Activated T-helper 1 cell treated with anti-CD3 and anti-CD28 coated beads, Interleukin-2, amount 50 U/mL, for 16 hours (primary cell): ENCODE measurements at places on chromosomes 6 and 20.

DNA sequence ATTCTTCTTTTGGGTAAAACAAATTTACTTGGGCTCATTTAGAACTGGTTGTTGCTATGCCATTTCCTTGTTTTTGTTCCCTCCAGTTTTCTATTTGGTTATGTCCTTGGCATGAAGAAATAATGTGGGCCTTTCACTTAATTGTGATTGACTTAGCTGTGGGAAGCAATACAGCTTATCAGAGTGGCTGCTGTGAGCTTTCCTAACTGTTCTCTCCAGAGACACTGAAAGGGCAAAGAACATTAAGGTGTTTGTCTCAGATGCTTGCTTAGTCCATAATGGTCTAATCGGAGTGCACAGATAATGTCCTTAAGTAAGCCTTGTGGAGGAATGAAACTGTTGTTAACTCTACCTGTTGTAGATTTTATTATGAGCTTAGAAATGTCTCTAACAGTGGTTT, 56.6 kb downstream of the SH3BGRL2 start:
- DNase-seq: no peak

DNA sequence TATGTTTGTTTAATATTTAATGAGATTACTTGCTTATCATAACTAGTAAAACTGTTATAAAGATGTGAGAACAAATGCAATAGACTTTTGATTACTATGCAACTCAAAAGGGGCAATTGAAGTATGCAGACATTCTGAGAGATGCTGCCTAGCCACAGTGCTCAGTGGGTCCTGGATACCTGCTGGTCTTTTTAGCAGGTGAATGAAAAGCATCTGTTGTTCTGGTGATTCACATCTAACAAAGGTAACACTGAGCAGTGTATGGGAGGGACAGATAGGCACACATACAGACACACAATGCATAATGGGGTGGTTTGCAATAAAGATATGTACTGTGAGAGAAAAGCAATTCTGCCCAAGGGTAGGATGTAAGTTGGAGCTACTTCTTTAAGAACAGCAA, 46.9 kb downstream of the OGFRL1 start:
- DNase-seq: no peak

DNA sequence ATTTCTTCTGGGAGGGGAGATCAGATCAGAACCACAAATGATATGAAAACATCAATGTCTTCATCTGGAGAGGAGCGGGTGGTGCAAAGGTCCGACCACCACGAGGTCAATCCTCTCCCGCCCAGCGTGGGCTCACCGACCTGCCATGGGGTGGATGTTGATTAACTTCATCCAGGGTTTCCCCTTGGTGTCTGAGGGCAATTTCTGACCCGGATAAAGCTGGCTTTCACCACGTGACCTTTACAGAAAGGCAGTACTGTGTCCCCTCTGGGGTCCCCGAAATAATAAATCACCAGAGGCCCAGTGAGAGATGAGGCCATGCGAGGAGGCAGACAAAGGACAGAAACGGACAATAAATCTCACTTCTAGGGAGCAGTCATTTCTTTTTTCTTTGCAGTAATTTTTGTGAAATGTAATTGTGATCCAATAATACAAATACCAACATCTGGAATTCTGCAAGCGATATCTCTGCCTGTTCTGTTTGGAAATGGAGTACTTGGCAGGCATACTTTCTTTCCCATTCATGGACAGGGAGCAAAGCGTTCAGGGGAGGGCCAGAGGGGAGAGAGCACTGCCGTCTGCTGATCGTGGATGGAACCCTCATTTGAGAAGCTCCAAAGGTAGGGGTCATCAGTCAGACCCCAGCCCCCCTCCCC, 55.1 kb upstream of the APCDD1L start:
- DNase-seq: no peak

DNA sequence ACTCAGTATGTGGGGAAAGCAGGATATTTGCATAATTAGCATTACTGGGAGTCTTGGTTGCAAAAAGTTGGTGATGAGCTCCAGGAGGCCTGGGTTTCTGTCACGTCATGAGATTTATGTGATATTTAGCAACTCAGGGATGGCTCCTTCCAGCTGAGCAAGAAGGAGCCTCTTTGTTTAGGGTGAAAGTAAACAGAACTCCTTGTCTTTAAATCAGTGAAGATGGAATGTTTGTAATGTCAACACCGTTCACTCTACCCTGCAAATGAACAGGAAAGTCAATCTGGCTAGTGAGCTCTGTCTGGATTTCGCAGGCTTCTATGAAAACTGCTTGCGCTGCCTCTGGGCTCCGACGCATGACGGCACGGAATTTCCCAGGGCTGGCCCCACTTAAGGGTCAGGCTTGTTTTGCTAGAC, 86.9 kb downstream of the PXDC1 start:
- no peak for DNase-seq

DNA sequence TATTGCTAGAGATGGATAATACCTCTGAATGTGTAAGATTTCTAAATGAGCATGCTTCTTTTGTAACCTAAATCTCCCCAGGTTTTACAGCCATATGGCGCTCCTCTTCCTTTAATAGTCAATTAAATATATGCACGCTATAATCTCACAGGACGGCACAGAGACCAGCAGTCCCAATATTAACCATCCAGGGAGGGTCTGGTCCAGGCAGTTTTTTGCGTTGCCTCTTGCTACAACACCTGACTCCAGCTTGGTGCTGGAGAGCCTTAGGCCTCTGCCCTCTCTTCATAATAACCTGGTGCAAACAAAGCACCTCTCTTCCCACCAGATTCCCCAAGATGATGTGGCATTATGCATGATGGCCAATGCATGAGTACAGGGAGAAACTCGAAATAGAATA, 183.4 kb downstream of the LY86 start:
- no peak for DNase-seq

DNA sequence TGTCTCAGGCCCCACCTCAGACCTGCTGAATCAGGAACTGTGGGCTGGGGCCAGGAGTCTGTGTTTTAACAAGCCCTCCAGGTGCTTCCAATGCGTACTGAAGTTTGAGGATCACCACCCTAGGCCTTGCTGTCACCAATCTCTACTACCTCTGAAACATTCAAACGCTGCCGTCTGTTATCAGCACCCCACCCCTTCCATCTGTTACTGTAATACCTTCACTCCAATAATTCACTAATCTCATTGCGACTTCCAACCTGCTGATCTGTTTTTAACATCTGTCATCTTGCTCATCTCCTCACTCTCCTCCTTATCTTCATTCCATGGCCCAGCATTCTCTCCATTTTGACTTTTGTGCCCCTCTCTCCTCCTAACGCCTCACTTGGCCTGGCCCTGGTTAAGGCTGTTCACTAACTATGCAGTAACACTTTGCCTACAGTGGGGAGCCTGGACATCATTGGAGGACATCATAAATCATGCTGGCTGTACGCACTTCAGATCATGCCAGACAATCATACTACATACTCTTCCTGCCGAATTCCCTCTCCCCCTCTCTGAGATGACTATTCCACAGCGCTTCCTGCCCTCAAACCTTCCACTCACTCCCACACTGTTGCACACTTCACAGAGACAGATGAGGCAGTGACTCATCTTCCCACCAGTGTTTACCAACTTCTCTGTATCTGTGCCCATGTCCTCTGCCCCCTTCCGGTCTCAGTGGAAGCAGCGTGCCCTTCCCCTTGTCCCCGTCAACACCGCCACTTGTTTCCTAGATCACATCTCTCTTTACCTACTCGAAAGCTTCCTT, 3.0 kb upstream of the GUCA1B start:
- no peak for DNase-seq

DNA sequence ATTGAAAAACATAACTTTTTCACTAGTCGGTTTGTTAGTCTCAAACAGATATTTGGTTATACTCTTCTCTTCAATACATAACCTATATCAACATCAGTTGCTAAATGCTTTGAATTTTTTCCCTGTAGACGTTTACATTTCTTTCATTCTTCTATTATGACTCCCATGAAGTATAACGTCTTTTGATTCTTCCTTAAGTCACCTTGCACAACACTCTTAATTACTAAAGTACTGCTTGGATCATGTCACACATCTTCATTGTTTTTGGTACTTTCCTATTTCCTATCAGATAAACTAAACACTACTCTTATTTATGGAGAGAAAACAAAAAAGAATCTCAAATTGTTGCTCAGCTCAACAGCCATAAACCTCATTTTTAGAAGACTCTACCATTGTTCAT, 23.0 kb upstream of the BMP5 start:
- DNase-seq: no peak

- DNase-seq: no peak
Measured at GRCh38 chr6:159852877-159853276, 37.9 kb upstream of the MAS1 start.

GRCh38 chr20:1526896-1527295, 30.6 kb downstream of the SIRPD start:
- no peak for DNase-seq

GRCh38 chr6:150409576-150410066, 40.8 kb downstream of the IYD start:
- no peak for DNase-seq

DNA sequence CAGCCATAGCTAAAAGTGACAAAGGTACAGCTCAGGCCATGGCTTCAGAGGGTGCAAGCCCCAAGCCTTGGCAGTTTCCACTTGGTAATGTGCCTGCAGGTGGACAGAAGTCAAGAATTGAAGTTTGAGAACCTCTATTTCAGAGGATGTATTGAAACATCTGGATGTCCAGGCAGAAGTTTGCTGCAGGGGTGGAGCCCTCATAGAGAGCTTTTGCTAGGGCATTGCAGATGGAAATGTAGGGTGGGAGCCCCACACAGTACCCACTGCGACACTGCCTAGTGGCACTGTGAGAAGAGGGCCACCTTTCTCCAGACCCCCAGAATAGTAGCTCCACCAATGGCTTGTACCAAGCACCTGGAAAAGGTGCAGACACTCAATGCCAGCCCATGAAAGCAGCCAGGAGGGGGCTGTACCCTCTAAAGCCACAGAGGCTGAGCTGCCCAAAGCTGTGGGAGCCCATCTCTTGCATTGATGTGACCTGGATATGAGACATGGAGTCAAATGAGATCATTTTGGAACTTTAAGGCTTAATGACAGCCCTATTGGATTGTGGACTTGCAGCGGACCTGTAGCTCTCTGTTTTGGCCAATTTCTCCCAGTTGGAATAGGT, 1299.4 kb upstream of the MAP3K7 start:
- no peak for DNase-seq

GRCh38 chr6:72042088-72042487, 155.7 kb downstream of the RIMS1 start:
- DNase-seq: no peak

DNA sequence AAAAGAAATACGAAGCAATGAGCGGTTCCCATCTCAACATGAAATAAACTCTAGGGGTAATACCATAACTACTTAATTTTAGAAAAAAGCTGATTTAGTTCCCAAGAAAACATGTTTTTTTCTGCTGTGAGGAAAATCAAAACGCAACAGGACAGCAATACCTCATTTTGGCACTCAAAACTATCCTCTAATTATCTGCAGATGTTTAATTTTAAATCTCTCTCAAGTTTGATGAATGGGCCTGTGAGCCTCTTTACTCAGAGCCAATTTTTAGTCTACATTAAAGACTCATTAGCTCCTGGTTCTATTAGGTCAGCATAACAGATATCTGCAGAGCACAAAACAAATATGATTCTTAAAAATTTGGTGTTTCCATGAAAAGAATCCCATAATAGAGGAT, 28.1 kb downstream of the RNF24 start:
- no peak for DNase-seq

GRCh38 chr6:153591159-153591558, 447.9 kb upstream of the OPRM1 start:
- no peak for DNase-seq

- DNase-seq: no peak
Measured at GRCh38 chr6:6943421-6943820, 164.3 kb upstream of the RREB1 start.

DNA sequence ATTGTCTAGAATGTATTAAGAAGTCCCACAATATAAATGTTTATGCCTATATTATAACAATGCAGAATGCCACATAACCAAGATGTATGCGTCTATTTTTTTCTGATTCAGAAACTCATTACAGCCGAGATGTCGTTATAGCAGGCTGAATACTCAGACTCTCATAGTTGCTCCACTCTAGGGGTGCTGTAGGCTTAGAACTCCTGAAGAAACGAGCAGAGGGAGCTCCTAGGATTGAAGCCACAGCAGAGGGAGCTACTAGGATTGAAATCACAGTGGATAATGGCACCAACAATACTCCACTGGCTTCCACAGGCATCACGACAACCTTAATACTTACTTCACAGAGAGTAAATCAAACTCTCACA, 208.9 kb downstream of the KIF16B start:
- no peak for DNase-seq

- no peak for DNase-seq
Measured at GRCh38 chr6:112439010-112439409, 91.9 kb downstream of the RFPL4B start.

- no peak for DNase-seq
Measured at GRCh38 chr6:2616811-2617210, 133.9 kb downstream of the MYLK4 start.
